Smooth muscle cell of trachea (primary cell): ENCODE measurements at places on chromosomes 2 and 18. TPM values are rescaled to one million over a fixed set of nuclear protein-coding genes. Genes with fewer than 3 reads are reported as not detected.

HMSD gene
- 0.15 and 0.17 TPM in 2 replicates for total RNA-seq

CELF4 gene
- not detected in 2 replicates for total RNA-seq

LIPG gene
- total RNA-seq: 0.58 and 0.83 TPM in 2 replicates

ZSWIM2 gene
- total RNA-seq: under 0.01 TPM in 1 of 2 replicates, not detected in the other

NPAS2 gene
- 9.0 and 9.9 TPM in 2 replicates for total RNA-seq

RTP5 gene
- not detected in 2 replicates for total RNA-seq

MARCO gene
- not detected in 2 replicates for total RNA-seq

SERPINB3 gene
- not detected in 2 replicates for total RNA-seq

FHL2 gene
- total RNA-seq: 52.7 and 81.5 TPM in 2 replicates

PRKAG3 gene
- total RNA-seq: 0.15 and 0.50 TPM in 2 replicates

HTRA2 gene
- total RNA-seq: 38.1 and 50.4 TPM in 2 replicates
